Activated T-cell treated with anti-CD3 and anti-CD28 coated beads, Interleukin-2, amount 50 U/mL, for 1 hour (primary cell): ENCODE measurements at places on chromosomes 16 and 17.

DNA sequence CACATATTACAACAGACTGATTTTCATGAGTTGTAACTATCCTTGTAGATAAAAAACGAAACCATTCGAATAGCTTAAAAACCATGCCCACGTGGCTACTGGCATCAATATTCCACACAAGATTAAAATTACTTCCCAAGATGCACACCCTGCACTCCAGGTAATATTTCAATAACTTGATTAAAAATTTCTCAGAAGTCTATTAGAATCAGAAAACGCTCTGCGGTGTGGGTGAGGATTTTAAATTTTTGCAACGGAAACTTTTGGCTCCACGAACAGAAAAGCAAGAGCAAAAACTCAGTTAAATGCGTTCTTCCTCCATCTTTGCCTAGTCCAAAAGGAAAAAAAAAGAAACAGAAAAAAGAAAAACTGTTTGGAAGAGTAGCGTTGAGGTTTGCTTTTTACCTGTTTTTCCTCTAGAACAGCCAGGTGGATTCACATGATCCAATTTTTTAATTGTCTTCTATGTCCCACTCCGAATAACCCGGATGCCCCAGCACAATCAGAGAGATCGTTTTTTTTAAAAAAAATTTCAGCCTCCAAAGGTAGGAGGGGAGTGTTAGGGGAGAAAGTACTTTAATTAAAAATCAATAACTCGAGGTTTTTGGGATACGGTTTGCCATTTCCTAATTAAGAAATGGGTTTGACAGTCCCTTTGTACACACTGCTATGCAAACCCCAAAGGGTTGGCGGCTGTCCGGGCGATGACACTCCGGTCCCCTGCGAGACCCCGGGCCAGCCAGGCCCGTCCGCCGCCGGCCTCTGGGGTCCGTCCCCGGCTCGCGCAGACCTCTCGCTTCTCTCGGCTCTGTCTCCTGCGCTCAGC, 708 bp upstream of the NFAT5 start:
- no peak for DNase-seq

DNA sequence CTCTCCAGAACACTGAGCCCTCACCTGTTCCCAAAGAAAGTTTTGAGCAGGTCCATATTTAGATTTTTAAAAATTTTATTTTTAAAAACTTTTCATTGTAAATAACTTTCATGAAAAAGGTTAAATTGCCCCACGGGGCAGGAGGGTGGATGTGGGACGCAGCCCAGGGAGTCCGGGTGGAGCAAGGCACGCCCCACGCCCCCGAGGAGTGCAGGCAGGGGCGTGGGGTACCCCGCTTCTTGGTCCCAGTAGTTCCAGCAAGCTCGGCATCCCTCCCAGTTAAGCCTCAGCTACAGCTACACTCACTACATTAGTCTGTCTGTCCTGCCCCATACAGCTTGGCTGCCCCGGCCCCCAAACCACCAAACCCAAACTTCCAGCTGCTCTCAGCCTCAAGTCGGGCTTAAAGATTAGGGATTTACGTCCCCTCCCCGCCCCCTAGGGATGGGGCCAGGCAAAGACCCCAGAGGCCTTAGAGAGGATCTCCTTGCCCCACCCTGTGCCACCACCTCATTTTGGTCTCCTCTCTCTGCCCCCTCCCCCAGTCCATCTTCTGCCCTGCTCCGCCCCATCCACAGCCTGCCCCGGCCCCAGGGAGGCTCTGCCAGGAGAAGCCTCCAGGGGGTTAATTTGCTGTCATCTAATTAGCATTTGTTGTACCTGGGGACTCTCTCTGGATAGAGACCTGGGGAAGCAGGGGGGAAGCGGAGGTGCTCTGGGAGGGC, 4.6 kb downstream of the FOXJ1 start:
- no peak for DNase-seq

- DNase-seq: no peak
Observed at GRCh38 chr16:31532120-31532519, 4.4 kb downstream of the AHSP start.

- no peak for DNase-seq
Observed at GRCh38 chr17:66952031-66952524, 12.4 kb upstream of the CACNG4 start.

DNA sequence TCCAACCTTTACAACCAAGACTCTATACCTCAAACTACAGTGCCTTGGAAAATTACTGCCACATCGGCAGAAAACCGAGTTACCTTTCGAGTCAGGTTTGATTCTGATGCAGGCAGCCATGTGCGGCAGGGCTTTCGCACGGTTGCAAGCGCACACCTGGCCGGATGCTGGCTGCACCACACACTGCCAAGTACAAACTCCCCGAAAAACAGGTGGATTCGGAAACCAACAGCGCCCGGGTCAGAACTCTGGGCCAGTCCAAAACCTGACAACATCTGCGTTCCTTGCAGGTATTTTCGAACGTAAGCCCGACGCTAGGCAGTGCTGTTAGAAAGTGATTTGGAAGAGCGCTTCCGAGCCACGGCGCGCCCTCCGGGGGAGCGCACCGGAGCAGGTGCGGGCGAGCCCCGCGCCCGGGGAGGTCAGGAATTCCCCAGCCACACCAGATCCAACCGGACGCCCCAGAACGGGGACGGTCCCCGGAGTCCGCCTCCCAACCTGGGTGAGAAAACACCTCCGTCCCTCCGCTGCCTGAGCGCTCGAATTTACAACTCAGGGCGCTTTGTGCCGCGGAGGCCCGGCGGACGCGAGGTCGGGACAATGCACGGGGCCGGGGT, 1.2 kb downstream of the USP7 start:
- DNase-seq: peak; percentile 54
